ENCODE measurements at places on chromosomes 16 and 17. TPM values are rescaled to one million over a fixed set of nuclear protein-coding genes. Genes with fewer than 3 reads are reported as not detected.

- no peak for DNase-seq
- peaks cover 53% of the 10 kb centered on the region for H3K27me3 ChIP-seq
- H3K27ac ChIP-seq = no peak overlapping the region
- no peaks in the 10 kb centered on the region for H3K36me3 ChIP-seq
- H3K4me3 ChIP-seq = no peak overlapping the region
- peaks cover 10% of the 10 kb centered on the region for H3K4me1 ChIP-seq
These were observed 99.0 kb upstream of the CDH5 start for GRCh38 chr16:66267292-66268014.

- no peaks in the 10 kb centered on the region for H3K4me1 ChIP-seq
- peaks cover 80% of the 10 kb centered on the region for H3K27me3 ChIP-seq
- no peaks in the 10 kb centered on the region for H3K36me3 ChIP-seq
- no peak overlapping the region for H3K4me3 ChIP-seq
- H3K27ac ChIP-seq = no peak overlapping the region
- DNase-seq = no peak
These were observed 297.1 kb downstream of the IRF8 start for GRCh38 chr16:86195863-86196630.

DNA sequence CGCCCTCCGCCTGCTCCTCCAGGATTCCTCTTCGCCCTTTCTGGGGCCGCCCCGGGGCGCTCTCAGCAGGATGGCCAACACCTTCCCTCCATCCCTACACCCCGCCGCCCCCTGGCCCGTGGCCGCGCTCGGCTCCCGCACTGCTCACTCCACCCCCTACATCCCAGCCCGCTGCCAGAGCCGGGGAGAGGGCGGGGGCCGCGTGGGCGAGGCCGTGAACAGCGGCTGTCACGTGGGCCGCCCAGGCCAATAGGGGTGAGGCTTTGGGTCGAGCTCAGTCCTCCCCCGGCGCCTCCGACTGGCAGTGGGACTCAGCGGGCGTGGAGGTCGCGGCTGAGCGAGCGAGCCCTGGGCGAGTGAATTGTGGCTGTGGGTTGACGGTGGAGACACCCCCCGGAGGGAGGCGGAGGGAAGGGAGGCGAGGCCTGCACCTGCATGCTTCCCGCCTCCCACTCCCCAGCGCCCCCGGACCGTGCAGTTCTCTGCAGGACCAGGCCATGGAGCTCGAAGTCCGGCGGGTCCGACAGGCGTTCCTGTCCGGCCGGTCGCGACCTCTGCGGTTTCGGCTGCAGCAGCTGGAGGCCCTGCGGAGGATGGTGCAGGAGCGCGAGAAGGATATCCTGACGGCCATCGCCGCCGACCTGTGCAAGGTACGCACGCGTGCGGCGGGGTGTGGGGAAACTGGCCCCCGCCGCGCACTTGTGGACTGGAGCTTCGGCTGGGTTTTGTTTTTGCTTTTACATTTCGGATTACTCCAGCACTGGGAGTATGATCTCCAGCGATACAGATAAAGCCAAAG is at the start of gene ALDH3A2:
ALDH3A2 (plus strand) TSS at position 277 of the 799 bp plus-strand sequence; CDS start at position 498, 221 bp downstream.
- peak; percentile 97 for DNase-seq
- H3K4me1 ChIP-seq = peaks cover 46% of the 10 kb centered on the region
- peak within 1 kb of the TSS; percentile 93 for H3K27ac ChIP-seq
- H3K27me3 ChIP-seq = peaks cover 4% of the 10 kb centered on the region
- H3K4me3 ChIP-seq = peak within 1 kb of the TSS; percentile 90

Gene KRT17
- total RNA-seq = not detected

Gene HP
- total RNA-seq = not detected

GRCh38 chr16:15950869-15951268 is 1.5 kb downstream of the ABCC1 start:
- H3K27me3 ChIP-seq = no peaks in the 10 kb centered on the region
- DNase-seq = no peak
- H3K4me1 ChIP-seq = peaks cover 53% of the 10 kb centered on the region
- H3K36me3 ChIP-seq = peaks cover 41% of the 10 kb centered on the region
- H3K27ac ChIP-seq = peak overlapping the region; percentile 100

- peak; percentile 59 for DNase-seq
- no peak overlapping the region for H3K4me3 ChIP-seq
- H3K27ac ChIP-seq = no peak overlapping the region
- peaks cover 19% of the 10 kb centered on the region for H3K4me1 ChIP-seq
- H3K36me3 ChIP-seq = no peaks in the 10 kb centered on the region
These were observed 17.5 kb downstream of the ALOX15B start for GRCh38 chr17:8056232-8056975.

- H3K36me3 ChIP-seq = no peaks in the 10 kb centered on the region
- DNase-seq = no peak
- H3K4me1 ChIP-seq = peaks cover 6% of the 10 kb centered on the region
- no peak overlapping the region for H3K27ac ChIP-seq
- H3K4me3 ChIP-seq = no peak overlapping the region
These were observed 135.5 kb downstream of the MGAT5B start for GRCh38 chr17:77003699-77004098.

- no peak for DNase-seq
- no peaks in the 10 kb centered on the region for H3K36me3 ChIP-seq
- no peak overlapping the region for H3K4me3 ChIP-seq
- H3K27me3 ChIP-seq = no peaks in the 10 kb centered on the region
- H3K27ac ChIP-seq = no peak overlapping the region
These were observed 82.2 kb downstream of the PLXDC1 start for GRCh38 chr17:39069114-39069756.

DNA sequence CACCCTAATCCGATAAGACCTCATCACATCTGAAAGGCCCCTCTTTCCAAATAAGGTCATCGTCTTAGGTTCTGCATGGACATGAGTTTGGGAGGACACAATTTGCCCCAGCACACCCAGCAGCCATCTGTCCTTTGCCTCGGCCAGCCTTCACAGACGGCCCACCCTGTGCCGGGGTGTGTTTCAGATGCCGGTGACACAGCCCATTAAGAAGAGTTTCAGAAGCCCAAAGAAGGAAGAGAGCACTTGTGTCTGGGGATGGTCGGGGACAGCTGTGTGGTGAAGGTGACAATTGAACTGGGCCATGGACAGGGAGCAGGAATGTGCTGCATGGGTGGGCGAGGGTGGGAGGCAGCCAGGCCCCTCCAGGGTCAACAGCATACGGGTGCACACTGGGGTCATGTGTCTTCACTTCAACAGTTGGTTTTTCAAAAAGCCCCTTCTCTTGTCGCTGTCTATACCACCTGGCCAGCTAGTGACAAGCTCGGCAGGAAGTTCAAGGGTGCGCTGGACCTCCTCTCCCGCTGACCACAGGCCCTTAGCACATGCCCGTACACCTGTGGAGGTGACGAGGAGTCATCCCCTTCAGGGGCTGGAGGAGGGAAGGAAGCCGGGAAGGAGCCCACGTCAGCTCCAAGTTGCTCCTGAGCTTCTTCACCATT is 183.1 kb downstream of the C16orf95 start:
- no peaks in the 10 kb centered on the region for H3K27me3 ChIP-seq
- no peaks in the 10 kb centered on the region for H3K36me3 ChIP-seq
- no peak for DNase-seq
- H3K4me1 ChIP-seq = no peaks in the 10 kb centered on the region
- H3K27ac ChIP-seq = no peak overlapping the region

DNA sequence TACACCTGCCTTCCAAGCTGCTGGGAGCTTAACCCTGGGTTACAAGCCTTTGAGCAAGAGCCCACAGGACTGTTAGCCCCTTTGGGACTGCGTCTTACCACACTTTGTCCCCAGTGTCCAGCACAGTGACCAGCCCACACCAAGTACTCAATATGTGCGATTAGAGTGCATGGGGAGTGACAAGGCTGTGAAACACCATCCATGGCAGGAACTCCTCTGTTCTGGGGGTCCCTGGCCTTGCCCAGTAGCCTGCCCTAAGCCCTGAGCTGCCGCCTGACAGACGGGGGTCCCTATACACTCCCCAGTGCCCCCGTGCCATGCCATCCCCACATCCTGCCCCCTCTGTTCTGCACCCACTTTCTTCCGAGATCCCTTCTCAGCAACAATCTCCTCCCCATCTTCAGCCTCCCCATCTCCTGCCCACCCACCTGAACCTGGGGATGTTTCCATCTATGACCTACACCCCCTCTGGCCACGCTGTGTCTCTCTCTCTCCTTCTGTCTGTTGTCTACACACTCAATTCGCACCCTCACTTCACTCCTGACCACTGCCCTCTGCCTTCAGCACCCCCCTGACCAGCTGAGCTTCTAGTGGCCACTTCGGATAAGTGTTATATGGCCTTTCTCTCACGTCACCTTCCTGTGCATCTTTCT is 112.9 kb upstream of the SMURF2 start:
- H3K27me3 ChIP-seq = peaks cover 19% of the 10 kb centered on the region
- H3K27ac ChIP-seq = no peak overlapping the region
- no peak for DNase-seq
- peaks cover 15% of the 10 kb centered on the region for H3K4me1 ChIP-seq
- H3K4me3 ChIP-seq = no peak overlapping the region
- H3K36me3 ChIP-seq = no peaks in the 10 kb centered on the region

GRCh38 chr16:86492961-86493629 is 17.2 kb upstream of the FOXF1 start:
- H3K27ac ChIP-seq = no peak overlapping the region
- peaks cover 90% of the 10 kb centered on the region for H3K27me3 ChIP-seq
- no peak for DNase-seq
- peaks cover 8% of the 10 kb centered on the region for H3K4me1 ChIP-seq
- no peak overlapping the region for H3K4me3 ChIP-seq

Gene SLFN14
- total RNA-seq = 0.14 TPM

- H3K4me3 ChIP-seq = peak overlapping the region; percentile 97
- peaks cover 6% of the 10 kb centered on the region for H3K27me3 ChIP-seq
- H3K27ac ChIP-seq = peak overlapping the region; percentile 95
- H3K36me3 ChIP-seq = peaks cover 40% of the 10 kb centered on the region
- H3K4me1 ChIP-seq = peaks cover 16% of the 10 kb centered on the region
- peak; percentile 55 for DNase-seq
These were observed 530 bp downstream of the NAA60 start for GRCh38 chr16:3444032-3444388.

Gene GRAP
- total RNA-seq = 14.5 TPM

GRCh38 chr16:15808071-15808470 is 48.8 kb downstream of the MYH11 start:
- no peak overlapping the region for H3K4me3 ChIP-seq
- H3K36me3 ChIP-seq = no peaks in the 10 kb centered on the region
- H3K4me1 ChIP-seq = no peaks in the 10 kb centered on the region

DNA sequence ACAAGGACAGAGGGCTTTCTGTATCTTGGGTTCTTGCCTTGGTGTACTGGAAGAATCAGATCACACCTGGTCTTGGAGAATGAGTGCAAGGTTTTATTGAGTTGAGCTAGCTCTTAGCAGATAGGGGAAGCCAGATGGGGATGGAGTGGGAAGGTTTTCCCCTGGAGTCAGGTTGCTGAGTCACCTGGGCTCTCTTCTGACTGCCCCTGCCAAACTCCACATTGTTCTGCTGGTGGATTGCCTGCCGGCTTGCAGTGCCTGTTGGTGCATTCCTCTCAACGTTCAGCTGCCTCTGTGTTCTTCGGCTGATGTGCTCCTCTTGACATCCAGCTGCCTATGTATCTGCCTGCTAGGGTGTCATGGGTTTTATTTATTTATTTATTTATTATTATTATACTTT is 1431.1 kb downstream of the CDH8 start:
- H3K27ac ChIP-seq = no peak overlapping the region
- no peaks in the 10 kb centered on the region for H3K4me1 ChIP-seq
- H3K36me3 ChIP-seq = no peaks in the 10 kb centered on the region
- H3K4me3 ChIP-seq = no peak overlapping the region

Gene TRIM72
- total RNA-seq = not detected

GRCh38 chr16:84362471-84362941 is 5.8 kb upstream of the ATP2C2 start:
- peaks cover 32% of the 10 kb centered on the region for H3K27me3 ChIP-seq
- no peaks in the 10 kb centered on the region for H3K36me3 ChIP-seq
- no peak overlapping the region for H3K27ac ChIP-seq
- peaks cover 27% of the 10 kb centered on the region for H3K4me1 ChIP-seq

DNA sequence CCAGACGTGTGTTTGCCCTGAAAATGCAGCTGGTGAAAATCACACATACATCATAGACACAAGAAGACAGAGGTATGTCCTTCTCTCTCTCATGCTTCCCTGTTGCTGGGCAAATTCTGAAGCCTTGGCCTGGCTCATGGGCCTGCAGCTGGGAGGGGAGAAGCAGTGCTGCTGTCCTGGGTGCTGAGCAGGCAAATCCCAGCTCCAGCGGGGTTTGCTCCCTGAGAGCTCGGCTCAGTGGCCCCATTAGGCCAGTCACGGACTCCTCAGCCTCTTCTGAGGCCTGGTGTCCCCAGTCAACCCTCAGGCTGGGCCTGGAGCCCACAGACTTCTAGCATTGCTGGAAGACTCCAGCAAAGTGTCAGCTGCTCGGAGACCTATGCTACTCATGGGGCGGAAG is 11.7 kb downstream of the RHBDL3 start:
- DNase-seq = no peak
- no peaks in the 10 kb centered on the region for H3K36me3 ChIP-seq
- peaks cover 9% of the 10 kb centered on the region for H3K27me3 ChIP-seq
- H3K4me3 ChIP-seq = no peak overlapping the region
- H3K27ac ChIP-seq = no peak overlapping the region

DNA sequence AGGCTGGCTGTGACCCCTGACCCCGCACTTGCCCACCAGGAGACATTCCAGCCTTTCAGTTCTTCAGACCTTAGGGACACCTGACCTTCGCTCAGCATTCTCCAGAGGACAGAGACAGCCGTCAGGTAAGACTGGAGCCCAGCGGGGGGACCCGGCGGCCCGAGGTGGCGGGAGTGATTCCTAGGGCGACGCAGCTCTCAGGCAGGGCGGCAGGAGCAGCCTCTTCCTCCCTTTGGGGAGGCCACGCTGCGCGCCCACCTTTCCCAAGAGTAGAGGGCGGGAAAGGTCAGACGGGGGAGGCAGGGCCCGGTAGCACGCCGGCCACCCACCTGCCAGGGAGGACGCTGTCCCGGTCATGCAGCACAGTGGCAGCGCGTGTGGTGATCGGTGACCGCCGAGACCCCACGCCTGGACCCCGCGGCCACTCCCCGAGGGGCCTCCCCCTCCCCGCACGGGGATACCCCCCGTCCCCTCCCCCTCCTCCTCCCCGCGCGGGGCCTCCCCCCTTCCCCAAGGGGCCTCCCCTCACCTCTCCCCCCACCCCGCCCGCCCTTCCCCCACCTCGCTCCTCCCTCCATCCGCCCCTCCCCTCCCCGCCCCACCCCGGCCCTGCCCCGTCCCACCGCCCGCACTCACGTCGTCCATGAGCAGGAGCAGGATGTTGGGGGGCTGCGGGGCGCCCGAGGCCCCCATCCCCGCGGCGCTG is 472 bp downstream of the GALNS start:
- H3K36me3 ChIP-seq = peaks cover 4% of the 10 kb centered on the region
- peak overlapping the region; percentile 79 for H3K27ac ChIP-seq
- no peaks in the 10 kb centered on the region for H3K27me3 ChIP-seq
- DNase-seq = peak; percentile 18
- H3K4me3 ChIP-seq = peak overlapping the region; percentile 99

Gene TMEM219
- 29.3 TPM for total RNA-seq

All from activated naive CD8-positive, alpha-beta T cell treated with anti-CD3 and anti-CD28 coated beads for 36 hours (primary cell).